ENCODE measurements at places on chromosomes 2 and 18.
A peak's percentile ranks its signal among the peaks of the same experiment; 100 is the strongest.

DNA sequence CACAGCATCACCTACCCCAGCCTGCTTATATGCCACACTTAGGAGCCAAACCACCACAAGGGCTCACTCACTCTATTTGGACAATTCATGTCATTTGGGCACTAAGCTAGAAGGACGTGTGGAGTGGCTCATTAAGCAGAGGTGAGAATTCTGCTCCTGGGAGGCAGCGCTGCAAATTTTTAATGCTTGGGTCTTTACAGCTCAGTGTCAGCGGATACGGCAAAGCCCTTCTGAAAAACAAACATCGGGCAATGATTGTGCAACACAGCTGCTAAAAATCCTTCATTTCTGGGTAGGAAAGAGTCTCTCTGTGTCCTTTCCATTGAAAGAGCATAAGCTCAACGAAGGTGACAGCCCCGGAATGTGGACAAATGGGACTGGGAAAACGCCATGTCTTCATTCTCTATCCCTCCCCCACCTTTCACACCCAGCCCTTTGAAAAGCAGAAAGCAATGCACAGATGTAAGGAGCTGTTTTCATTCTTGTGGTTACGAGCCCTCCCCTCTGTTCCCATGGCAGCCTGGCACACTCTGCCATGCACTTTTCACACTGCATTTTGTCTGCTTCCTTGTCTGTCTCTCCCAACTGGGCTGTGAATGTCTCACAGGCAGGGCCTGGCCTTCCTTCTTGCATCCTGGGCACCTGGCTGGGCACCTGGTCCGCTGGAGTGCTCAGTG, 16.0 kb downstream of the TMEM177 start:
- no peak overlapping the region for H3K27ac ChIP-seq
- DNase-seq = peak; percentile 34
- peak overlapping the region; percentile 4 for H3K4me3 ChIP-seq
- H3K36me3 ChIP-seq = no peaks in the 10 kb centered on the region

- no peak overlapping the region for H3K27ac ChIP-seq
- H3K4me1 ChIP-seq = no peaks in the 10 kb centered on the region
- H3K36me3 ChIP-seq = no peaks in the 10 kb centered on the region
- no peak for DNase-seq
- no peaks in the 10 kb centered on the region for H3K27me3 ChIP-seq
Measured at GRCh38 chr2:5479265-5479928, 212.8 kb upstream of the SOX11 start.

- H3K36me3 ChIP-seq = no peaks in the 10 kb centered on the region
- no peak overlapping the region for H3K27ac ChIP-seq
- no peaks in the 10 kb centered on the region for H3K27me3 ChIP-seq
- H3K4me1 ChIP-seq = no peaks in the 10 kb centered on the region
Measured at GRCh38 chr2:17894005-17894404, 15.5 kb downstream of the KCNS3 start.

DNA sequence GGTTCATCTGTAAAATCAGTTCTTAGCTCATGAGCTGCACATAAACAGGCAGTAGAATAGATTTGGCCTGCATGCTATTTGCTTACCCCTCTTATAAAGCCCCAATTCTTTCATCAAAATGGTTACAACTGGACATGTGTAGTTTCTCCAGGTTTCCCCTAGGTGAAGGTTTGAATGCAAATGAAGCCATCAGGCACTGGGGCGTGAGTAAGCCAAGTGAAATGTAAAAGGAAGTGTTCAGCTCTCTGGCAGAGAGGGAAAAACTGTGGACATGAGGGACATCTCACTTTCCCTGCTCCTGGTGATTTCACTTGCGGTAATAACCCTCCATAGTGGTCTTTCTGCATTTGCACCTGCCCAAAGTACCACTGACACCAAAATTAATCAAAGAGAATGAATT, 1402.3 kb upstream of the LRRTM1 start:
- no peaks in the 10 kb centered on the region for H3K27me3 ChIP-seq
- H3K4me1 ChIP-seq = no peaks in the 10 kb centered on the region
- DNase-seq = no peak
- no peaks in the 10 kb centered on the region for H3K36me3 ChIP-seq

- peaks cover 86% of the 10 kb centered on the region for H3K36me3 ChIP-seq
- no peak for DNase-seq
- H3K4me3 ChIP-seq = no peak overlapping the region
- no peaks in the 10 kb centered on the region for H3K4me1 ChIP-seq
Measured at GRCh38 chr2:98539056-98539735, 69.1 kb downstream of the COA5 start.

DNA sequence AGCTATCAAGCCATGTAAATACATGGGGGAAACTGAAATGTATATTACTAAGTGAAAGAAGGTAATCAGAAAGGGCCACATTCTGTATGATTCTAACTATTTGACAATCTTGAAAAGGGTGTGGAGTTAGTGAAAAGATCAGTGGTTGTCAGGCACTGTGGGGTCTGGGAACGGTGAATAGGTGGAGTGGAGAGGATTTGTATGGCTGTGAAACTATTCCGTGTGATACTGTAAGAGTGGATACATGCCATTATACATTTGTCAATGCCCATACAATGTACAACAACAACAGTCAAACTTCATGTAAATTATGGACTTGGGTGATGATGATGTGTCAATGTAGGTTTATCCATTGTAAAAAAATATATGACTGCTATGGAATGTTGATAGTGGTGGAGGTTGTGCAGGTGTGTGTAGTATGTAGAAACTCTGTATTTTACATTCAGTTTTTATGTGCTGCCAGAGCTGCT, 1116.2 kb downstream of the SUCLG1 start:
- no peak overlapping the region for H3K4me3 ChIP-seq
- peak; percentile 31 for DNase-seq
- H3K27ac ChIP-seq = no peak overlapping the region
- H3K27me3 ChIP-seq = no peaks in the 10 kb centered on the region
- no peaks in the 10 kb centered on the region for H3K36me3 ChIP-seq
- H3K4me1 ChIP-seq = no peaks in the 10 kb centered on the region

GRCh38 chr2:177187631-177188312, 24.8 kb upstream of the HNRNPA3 start:
- no peaks in the 10 kb centered on the region for H3K4me1 ChIP-seq
- H3K27ac ChIP-seq = no peak overlapping the region
- no peaks in the 10 kb centered on the region for H3K36me3 ChIP-seq

Data from CD4-positive, CD25-positive, alpha-beta regulatory T cell (primary cell).